ENCODE measurements at places on chromosomes 5 and 9.
A peak's percentile ranks its signal among the peaks of the same experiment; 100 is the strongest.

DNA sequence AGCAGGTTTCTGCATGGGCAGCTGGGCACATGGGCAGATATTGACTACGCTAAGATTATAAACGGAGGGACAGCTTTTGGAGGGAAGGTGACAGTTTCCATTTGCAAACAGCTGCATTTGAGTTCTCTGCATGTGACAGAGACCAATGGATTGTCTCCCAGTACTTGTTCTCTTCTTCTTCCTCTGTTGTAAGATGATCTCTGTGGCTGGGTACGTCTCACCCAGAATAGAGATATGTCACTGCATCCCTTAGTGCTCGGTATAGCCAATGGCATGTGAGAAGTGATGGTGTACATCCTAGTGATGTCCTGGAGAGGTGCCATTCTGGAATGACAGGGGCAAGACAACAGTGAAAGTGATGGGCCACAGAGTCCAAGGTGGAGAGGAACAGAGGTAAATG, 171.3 kb downstream of the CFAP90 start:
- DNase-seq, result no peak

DNA sequence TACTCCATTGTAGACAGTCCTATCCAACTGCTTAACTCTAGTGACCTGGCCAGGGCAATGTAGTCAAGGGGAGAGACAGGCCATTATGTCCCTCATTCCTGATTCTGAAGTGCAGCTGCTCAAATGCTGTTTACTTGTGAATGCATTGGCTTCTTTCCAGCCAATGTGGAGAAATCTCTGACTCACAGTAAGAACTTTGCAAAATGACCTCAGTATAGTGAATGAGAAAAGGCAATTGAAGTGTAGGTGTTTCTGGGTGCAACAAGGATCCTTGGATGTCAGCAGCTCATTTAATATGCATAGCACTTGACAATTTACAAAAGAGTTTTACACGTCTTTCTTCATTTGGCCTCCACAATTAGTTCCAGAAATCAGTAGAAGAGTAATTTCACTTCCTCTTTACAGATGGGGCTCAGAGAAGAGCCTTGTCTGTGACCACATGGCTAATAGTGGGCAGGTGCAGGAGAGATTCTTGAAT, 367.2 kb downstream of the OSTF1 start:
- DNase-seq, result no peak

DNA sequence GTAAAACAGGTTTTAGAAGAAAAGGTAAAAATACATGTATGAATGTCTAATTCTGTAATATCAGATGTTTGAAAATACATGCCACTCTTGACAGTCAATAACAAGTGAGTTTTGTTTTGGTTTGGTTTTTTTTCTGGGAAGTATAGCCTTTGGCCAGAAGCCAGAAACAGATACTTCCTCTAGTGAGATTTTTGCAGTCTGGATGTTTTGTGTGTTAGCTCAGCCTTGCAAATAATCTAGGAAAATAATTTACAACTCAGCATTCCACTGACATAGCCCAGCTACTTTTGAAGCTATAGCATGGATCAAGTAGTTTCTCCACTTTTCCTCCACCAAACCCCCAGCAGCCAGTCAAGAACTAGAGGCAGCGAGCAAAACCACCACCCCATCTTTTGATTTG, 56.7 kb downstream of the SLC1A1 start:
- DNase-seq, result no peak

DNA sequence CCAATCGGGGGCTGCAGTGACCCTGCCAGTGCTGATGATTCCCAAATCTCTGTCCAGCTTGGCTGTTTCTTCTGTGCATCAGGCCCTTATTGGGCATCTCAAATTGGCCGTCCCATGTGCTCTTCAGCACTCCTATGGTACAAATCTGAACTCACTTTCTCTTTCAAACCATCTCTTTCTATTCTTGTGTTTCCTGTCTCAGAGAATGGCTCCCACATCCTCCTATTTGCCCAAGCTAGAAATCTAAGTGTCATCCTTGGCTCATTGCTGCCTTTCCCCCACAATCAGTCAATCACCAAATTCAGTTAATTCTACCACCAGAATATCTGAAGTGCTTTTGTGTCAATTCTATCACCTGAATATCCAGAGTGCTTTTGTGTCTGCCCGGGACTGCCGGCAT, 336.6 kb downstream of the CWC27 start:
- no peak for DNase-seq

- DNase-seq, result no peak
These were observed 10.3 kb downstream of the OCLN start for GRCh38 chr5:69502767-69503488.

GRCh38 chr9:136858844-136859757, 7.0 kb downstream of the MAMDC4 start:
- no peak for DNase-seq

- DNase-seq, result no peak
These were observed 52.6 kb upstream of the KLF9 start for GRCh38 chr9:70466976-70467561.

DNA sequence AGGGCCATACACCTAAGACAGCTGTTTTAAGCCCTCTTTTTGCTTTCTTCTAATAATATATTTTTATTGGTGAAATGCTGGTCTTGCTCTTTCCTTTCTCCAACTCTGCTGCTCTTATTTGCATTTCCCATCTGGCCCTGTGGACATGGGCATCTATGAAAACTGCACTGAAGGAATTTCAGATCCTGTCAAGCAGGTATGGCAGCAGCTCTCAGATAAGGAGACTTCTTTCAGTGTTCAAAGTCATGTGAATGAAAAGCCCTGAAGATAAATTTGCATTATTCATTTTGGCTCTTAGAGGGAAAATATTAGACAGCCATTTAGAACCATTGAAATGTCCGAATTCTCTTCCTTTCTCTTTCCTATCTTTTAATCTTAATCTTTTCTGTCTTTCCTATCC, 668.0 kb upstream of the RIOK2 start:
- DNase-seq, result no peak

- no peak for DNase-seq
These were observed 1243.0 kb upstream of the CDH9 start for GRCh38 chr5:28281351-28281750.

- no peak for DNase-seq
These were observed 315.5 kb downstream of the TRPM3 start for GRCh38 chr9:70805949-70806348.

- no peak for DNase-seq
These were observed 107.9 kb downstream of the NDUFAF2 start for GRCh38 chr5:61052882-61053281.

GRCh38 chr5:137342764-137343163, 156.4 kb downstream of the SPOCK1 start:
- DNase-seq, result no peak

DNA sequence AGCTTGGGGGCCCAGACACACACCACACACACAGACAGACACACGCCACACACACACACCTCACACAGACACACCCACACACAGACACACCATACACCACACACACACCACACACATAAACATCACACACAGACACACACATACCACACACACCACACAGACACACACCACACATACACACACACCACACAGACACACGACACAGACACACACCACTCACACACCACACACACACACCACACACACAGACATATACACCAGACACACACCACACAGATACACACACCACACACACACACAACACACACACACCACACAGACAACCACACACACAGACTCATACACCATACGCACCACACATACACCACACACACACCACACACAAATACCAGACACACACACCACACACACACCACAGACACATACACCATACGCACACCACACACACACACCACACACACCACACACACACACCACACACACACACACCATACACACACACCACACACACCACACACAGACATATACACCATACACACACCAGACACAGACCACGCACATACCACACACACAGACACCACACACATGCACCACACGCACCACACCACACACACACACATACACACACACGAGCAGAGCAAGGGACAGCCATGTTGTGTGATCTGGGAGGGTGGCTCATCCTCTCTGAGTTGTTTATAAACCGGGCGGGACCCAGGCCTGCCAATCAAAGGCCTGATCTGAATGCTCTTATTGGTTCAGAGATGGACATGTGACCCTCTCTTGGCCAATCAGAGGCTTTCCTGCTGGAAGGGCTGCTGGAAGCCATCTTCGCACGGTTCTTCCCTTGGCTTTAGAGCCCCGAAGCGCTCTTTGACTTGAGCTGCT, 148.3 kb downstream of the GAPVD1 start:
- DNase-seq, result peak; percentile 97

DNA sequence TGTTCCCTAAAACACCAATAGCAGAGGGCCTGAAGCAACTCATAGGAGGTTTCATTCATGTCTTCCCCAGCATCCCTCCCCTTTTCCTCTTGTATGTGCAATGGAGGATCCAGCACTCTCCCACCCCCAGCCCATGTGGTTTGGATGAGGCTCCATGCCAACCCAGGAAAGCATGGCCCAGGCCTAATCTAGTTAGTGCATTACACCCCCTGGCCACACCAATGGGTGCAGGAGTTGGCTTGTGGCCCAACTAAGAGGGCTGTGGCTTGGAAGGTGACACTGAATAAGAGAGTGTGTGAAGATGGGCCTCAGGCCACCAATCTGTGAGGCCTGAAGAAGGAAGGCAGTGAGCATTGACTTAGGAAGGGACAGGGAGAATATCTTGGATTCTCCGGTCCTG, 70.8 kb upstream of the SMIM23 start:
- DNase-seq, result no peak

- DNase-seq, result no peak
These were observed 156.9 kb downstream of the CNTLN start for GRCh38 chr9:17291766-17292165.

- no peak for DNase-seq
These were observed 6.2 kb upstream of the CD180 start for GRCh38 chr5:67202828-67203227.

GRCh38 chr9:75540185-75540584, 350.3 kb upstream of the PCSK5 start:
- no peak for DNase-seq

DNA sequence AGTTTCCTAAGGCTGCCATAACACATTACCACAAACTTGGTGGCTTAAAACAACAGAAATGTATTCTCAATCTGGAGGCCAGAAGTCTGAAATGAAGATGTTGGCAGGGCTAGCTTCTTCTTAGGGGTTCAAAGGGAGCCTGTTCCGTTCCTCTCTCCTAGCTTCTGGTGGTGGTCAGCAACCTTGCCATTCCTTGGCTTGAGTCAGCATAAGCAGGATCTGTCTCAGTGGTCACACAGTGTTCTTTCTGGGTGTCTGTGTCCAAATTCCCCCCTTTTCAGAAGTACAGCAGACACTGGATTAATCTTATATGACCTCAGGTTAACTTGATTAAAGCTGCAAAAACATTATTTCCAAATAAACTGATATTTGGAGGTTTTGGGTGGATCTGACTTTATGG, 2.1 kb upstream of the OSMR start:
- DNase-seq, result no peak

GRCh38 chr5:149951138-149951749, 6.7 kb upstream of the PDE6A start:
- DNase-seq, result no peak

GRCh38 chr5:10442576-10442975, 897 bp downstream of the ROPN1L start:
- no peak for DNase-seq

- DNase-seq, result no peak
These were observed 109.2 kb downstream of the ANXA2R start for GRCh38 chr5:42930934-42931333.

- DNase-seq, result no peak
These were observed 512.3 kb upstream of the DAP start for GRCh38 chr5:11273180-11273903.

GRCh38 chr5:173233347-173234128, 1.5 kb downstream of the NKX2-5 start:
- no peak for DNase-seq

DNA sequence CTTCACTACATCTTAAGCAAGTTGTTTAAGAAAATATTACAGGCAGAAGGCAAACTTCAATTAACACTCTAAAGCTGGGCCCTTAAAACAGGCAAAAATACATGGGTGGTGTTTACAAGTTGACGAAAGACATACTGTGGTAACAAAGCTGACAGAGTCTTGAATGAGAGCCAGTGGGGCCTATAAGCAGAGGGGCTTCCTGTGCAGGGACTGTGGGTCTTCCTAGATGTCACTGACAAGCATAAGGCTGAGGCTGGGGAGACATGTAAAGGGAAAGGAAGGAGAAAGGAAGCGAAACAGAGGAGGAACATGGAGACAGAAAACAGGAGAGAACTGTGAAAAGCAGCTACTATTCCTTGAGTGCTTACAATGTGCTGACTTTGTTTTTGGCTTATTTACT, 308.0 kb upstream of the RPS23 start:
- DNase-seq, result no peak

DNA sequence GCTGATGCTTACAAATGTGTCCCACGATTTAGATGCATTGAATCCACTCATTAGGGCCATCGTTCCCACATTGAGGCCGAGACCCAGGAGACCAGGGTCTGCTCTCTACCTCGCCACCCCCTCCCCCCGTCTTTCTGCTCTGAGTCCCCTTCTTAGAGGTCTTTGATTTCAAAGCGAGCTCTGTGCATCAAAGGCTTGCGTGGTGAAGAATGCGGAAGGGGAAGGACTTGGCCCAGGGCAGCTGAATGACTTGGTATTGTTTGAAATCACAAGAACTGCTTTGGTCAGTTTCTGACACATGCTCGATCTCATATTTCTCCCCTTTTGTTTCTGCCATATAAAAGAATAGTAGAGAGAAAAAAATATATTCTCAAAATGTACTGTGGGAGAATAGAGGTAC, 78.3 kb upstream of the IRX1 start:
- no peak for DNase-seq

DNA sequence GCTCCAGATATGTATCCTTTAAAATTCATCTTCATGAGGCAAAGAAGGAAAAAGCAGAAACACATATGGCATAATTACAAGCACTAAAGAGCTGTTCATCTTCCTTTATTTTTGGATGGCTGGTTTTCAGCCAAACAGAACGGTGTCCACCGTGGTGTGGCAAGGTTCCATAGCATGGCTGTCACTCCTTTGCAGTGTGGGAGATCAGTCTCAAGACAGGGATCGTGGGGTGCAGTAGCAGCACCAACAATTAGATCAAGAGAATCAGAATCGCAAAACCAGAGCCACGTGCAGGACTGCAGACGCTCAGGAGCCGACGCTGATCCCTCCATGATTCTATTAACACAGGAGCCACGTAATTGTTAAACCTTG, 79.5 kb downstream of the SEMA4D start:
- DNase-seq, result no peak

GRCh38 chr5:149749481-149750365, 19.6 kb downstream of the PPARGC1B start:
- no peak for DNase-seq

DNA sequence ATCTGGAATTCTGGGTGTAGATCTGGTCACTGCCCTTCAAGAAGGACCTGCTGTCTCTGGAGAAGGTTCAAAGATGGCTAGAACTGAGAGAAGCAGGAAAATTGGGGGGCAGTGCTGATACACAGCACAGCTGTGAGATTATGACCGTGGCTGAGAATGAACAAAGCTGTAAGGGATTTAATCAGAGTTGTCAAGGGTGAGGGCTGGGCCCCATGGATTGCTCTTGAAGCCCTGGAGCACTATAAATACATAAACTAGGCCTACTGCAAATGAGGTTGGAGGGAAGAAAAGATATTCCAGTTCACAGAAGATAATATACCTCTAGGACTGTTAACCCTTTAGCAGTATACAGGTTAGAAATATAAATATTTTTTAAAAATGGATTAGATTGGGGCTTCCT, 86.3 kb upstream of the KLF9 start:
- DNase-seq, result no peak
